Stimulated activated memory B cell treated with anti-CD40 and anti-IgM and Interleukin-4, amounts not matched to agents 10 μg/mL and 1 μg/mL and 100 μg/mL, for 72 hours (primary cell): ENCODE measurements at places on chromosomes 3 and 15.

DNA sequence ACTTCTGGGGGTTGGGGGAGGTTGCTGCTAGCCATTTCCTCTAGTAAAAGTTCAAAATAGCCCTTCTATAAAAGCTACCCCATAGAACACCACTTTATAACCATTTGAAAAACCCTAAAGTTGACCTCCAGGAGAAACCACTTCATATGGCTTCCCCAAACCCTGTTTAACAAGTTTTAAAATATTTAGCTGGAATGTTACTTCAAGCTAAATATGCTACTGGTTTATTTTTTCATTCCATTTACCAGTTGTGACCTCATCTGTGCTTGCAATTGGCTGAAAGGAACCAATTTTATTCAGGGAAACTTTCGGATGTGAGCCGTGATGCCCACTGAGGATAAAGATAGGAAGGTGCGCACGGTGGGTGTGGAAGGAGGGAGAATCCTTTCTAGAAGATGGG is 221.3 kb downstream of the SUCLG2 start:
- ATAC-seq = no peak

DNA sequence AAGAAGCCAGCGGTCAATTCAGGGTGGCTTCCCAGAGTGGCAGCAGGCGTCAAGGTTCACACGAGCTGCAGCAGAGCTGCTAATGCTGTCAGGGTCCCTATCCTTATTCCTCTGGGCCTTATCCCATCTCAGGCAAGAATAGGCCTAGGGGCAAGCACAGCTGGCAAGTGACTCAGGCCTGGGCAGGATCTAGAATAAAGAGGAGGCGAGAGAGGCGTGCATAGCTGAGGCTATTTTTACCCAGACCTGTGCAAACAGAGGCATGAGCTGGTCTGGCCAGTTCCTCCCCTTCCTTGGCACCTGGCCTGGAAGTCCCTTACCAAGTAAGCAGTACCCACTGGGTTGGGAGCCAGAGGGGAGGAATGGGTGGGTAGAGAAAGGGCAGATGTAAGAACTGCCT is 12.2 kb upstream of the VIPR1 start:
- ATAC-seq = peak; percentile 99

DNA sequence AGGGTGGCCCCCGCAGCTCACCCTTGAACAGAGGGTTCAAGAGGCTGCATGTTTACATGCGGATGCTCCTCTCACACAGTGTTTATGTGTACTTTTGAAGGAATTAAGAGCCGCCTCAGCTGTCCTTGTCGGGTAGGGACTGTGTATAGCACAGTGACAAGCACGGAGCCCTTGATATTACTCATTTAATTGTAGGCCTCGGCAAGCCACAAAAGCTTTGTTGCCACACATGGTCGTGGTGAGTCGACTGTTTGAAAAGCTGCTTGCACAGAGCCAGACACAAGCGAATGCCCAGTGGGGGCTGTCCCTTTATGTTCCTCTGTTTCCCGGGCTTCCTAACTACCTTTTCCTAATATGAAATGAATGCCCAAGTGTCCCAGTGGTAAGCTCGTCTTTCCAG is 4.5 kb downstream of the ESYT3 start:
- ATAC-seq = no peak

GRCh38 chr3:71026634-71027578 is 556.6 kb downstream of the FOXP1 start:
- ATAC-seq = no peak

GRCh38 chr3:138222942-138223287 is 35.8 kb downstream of the ARMC8 start:
- no peak for ATAC-seq

DNA sequence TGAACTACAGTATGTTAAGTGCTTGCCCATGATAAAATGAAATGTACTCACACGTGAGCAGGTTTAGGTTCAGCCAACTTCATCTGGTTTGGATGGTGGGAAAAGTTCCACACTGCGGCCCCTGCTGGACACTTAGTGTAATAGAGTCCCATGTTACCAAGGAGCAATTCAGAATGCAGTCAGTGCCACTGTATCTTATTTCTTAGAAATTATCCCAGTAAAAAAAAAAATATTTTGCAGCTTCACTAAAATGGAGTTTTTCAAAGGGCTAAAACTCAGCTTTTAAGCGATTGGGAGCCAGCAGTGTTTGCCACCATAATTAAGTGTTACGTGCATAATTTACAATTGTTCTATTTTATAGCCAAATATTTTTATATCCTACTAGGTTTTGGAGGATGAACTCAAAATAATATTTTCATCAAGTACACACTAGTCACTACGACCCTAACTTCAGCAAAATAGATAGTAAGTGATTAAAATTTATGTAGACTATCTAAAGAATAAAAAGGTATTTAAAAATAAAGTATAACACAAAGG is 371.7 kb upstream of the GBE1 start:
- ATAC-seq = peak; percentile 56

- no peak for ATAC-seq
These were observed 19.6 kb downstream of the PAQR9 start for GRCh38 chr3:142943870-142944269.

DNA sequence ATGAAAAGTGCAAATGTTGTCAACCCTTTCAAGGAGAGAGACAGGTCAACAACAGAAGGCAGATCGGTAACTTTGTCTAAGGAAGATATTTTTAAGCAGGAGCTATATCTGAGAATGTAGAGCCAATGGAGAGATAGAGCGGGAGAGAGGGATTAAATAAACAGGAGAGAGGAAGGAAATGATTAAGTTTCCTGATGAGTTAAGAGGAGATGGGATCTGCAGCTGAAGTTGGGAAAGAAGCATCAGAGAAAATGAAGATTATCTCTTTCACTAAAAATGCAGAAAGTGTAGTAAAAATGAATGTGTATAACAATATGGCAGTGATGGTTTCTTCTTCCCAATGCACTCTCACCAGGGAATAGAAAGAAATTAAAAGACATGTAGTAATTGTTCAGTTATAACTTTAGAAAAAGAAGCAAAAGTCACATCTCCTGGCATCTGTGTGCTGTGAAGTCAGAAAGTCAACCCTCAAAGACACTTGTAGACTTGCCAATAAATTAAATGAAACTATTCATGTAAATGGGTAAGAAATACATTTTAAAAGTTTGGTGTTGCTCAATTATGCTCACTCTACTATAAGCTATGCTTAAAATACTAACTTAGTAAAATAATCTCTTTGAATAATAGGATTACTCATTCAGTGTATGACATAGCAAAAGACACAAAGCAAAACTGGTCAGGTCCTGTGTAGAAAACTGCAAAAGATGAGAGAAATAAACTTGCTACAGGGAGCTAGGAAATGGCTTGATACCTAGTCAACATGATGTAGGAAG is 264.6 kb downstream of the ZIC4 start:
- no peak for ATAC-seq

DNA sequence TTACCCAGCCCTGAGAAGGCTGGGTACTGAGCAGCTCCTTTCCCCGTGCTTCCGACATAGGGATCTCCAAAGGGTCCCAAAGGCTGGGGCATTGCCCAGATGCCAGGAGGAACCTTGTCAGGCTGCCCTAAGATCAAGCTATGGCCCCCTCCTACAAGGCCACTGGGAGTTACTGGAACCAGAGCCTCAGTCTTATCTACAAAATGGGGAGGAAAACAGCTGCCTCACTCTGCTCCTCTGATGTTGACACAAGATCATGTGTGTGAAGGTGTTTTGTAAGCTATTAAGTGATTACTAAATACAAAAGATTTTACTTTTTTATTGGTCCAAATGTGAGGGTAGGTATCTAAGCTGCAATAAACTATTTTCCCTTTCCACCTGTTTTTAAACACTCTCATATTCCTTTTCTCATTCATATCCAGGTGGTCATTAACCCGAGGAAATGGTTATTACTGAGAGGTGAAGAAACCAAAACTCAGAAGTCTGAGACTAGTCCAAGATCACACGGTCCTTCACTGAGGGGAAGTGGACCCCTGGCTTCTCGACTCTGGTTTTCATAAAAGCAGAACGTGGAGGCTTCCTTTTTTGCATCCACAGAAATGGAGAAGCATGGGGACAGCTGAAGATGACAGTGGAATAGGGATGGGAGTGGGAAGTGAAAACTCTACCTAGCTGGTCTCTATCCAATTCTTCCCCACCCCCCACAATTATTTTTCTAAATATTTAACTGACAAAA is 1.7 kb downstream of the ARPIN start:
- no peak for ATAC-seq

- no peak for ATAC-seq
These were observed 408.0 kb downstream of the MECOM start for GRCh38 chr3:169255511-169255910.

DNA sequence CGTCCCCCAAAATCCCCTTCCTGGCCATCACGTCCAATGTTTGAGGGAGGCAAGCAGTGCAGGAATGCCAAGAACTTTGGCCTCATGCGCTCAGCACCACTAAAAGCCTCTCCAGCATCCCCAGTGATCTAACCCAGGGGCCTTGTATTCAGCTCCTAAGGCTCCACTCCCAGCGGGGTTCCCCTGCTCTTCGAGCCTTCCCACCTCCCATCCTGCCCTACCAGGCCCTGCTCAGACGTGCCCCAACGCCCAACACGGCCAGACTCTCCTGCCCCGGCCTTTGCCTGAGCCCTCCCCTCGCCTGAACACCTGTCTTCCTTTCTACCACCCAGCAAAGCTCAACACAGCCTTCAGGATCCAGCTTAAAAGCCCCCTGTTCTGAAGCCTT is 30.5 kb downstream of the PLXND1 start:
- ATAC-seq = no peak

GRCh38 chr15:61685971-61686370 is 374.3 kb downstream of the VPS13C start:
- no peak for ATAC-seq

GRCh38 chr3:192958219-192958872 is 40.7 kb upstream of the MB21D2 start:
- no peak for ATAC-seq

GRCh38 chr15:99502182-99502581 is 63.6 kb upstream of the MEF2A start:
- peak; percentile 89 for ATAC-seq

DNA sequence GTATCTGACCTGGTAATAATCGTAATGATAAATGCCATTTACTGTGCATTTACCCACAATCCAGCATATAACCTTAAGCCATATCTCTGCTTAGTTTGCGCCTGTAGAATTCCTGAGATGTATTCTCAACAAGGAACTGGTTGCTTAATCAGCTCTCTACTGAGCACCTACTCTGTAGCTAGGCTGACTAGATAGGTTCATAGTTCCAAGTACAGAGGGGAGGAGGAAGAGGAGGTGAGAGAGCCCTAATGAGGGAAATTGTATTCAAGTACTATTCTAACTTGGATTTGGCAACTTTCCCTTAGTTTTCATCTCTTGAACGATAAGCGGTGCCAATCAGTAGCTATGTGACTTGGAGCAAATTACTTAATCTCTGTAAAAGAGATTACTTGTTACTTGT is 5.6 kb upstream of the AKAP13 start:
- no peak for ATAC-seq

GRCh38 chr15:35741881-35742280 is 195.9 kb upstream of the DPH6 start:
- no peak for ATAC-seq

DNA sequence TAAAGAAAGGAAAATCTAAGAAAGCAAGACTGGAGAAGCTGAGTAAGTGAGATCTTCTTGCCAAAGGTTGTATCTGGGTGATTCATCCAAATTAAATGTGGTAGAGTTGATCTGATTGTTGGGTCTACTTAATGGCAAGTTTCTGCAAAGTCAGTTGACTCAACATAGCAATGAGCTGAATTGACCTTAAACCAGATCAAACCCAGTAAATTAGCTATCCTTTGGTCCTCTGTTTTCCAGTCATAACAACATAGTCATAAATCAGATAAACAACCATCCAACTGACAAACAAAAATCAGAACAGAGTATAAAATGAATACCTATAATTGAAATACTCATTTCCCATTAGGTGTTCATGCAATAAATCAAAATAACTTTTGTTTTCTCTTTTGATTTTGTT is 142.6 kb upstream of the CFAP20DC start:
- ATAC-seq = no peak

DNA sequence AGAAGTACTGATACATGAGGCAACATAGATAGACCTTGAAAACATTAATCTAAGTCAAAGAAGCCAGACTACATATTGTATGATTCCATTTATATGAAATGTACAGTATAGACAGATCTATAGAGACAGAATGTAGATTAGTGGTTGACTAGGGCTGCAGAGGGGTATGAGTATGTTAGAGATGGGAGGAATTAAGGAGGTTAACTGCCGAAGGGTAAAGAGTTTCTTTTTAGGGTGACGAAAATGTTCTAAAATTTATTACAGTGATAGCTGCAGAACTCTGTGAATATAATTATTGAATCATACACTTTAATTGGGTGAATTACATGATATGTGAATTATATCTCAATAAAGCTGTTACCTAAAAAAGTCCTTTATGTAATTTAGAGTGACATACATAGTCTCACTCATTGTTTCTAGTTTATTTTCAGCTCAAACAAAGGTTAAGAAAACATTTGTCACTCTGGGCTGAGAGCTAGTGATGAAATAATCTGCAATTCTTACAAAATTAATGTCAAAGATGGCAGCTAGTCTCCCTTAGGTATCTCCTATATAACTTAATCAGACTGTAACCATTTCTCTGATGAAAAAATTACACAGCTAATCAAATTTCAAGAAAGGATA is 61.4 kb downstream of the DENND4A start:
- ATAC-seq = no peak
